ENCODE measurements at places on chromosomes 7 and 10.

GRCh38 chr10:113982769-113983168, 60.9 kb upstream of the ADRB1 start:
- DNase-seq: no peak

GRCh38 chr7:53272081-53272480, 236.6 kb downstream of the POM121L12 start:
- no peak for DNase-seq

DNA sequence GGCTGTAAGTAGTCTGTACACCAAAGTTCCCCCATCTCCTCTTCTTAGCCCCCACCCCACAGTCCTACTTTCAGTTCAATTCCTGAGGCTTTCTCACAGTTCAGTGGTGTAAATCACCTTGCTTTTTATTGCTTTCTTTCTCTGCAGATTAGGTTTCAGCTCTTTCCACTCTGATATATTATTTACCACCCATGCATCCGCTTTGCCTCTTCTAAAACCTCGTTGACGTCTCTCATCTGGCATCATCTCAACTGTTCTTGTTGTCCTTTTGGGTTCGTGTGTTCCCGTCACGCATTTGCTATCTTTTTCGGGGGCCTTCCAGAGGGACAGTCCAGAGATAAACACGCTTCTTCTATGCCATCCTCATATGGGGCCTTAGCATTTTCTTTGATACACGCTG, 597.9 kb upstream of the DPP6 start:
- DNase-seq: no peak

GRCh38 chr7:125908711-125909110, 979.1 kb upstream of the POT1 start:
- DNase-seq: no peak

- DNase-seq: no peak
Observed at GRCh38 chr7:81857385-81857784, 87.5 kb upstream of the HGF start.

GRCh38 chr7:94236960-94237359, 157.7 kb upstream of the COL1A2 start:
- no peak for DNase-seq

All from suppressor macrophage (primary cell).